ENCODE measurements at places on chromosomes 7 and 10. TPM values are rescaled to one million over a fixed set of nuclear protein-coding genes. Genes with fewer than 3 reads are reported as not detected.

XRCC2 gene
- total RNA-seq: 0.61 TPM

LRRC27 gene
- total RNA-seq: 3.7 TPM

AKR1B1 gene
- 231 TPM for total RNA-seq

GRCh38 chr10:129467359-129468064, 471 bp downstream of the MGMT start:
- H3K27me3 ChIP-seq: no peaks in the 10 kb centered on the region
- peaks cover 4% of the 10 kb centered on the region for H3K4me1 ChIP-seq
- DNase-seq: peak; percentile 17
- H3K27ac ChIP-seq: peak overlapping the region; percentile 83
- peak overlapping the region; percentile 80 for H3K4me3 ChIP-seq
- no peaks in the 10 kb centered on the region for H3K36me3 ChIP-seq

DNA sequence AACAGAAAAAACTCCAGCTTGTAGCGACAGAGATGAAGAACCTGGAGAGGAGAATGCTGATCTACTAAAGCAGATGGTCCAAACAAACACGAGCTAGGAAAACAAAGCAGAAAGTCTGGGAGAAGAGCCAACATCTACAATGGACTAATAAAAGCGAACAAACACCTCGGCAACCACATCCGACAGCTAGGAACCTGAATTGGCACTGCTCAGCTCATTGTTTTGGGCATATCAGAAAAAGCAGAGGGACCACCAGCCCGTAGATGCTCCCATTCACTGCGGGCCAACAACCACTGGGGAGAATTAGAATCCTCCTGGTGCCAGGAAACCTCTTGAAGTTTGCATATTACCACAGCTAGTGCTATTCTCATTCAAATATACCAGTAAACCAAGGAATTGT, 204.7 kb downstream of the NXPH1 start:
- no peak overlapping the region for H3K27ac ChIP-seq
- no peaks in the 10 kb centered on the region for H3K36me3 ChIP-seq
- DNase-seq: peak; percentile 16
- H3K4me1 ChIP-seq: no peaks in the 10 kb centered on the region
- no peaks in the 10 kb centered on the region for H3K27me3 ChIP-seq
- H3K4me3 ChIP-seq: no peak overlapping the region

FAM25G gene
- not detected for total RNA-seq

- no peak overlapping the region for H3K4me3 ChIP-seq
These were observed 180.5 kb downstream of the TAX1BP1 start for GRCh38 chr7:27920281-27920946.

SLC18A3 gene
- not detected for total RNA-seq

- H3K36me3 ChIP-seq: no peaks in the 10 kb centered on the region
- no peak for DNase-seq
- H3K4me1 ChIP-seq: peaks cover 3% of the 10 kb centered on the region
These were observed 171.5 kb downstream of the DIP2C start for GRCh38 chr10:517872-518475.

- no peak overlapping the region for H3K27ac ChIP-seq
- no peak overlapping the region for H3K4me3 ChIP-seq
- no peak for DNase-seq
These were observed 3.4 kb downstream of the PRXL2A start for GRCh38 chr10:80411681-80412220.

CUBN gene
- 0.30 TPM for total RNA-seq

- no peak overlapping the region for H3K27ac ChIP-seq
- H3K27me3 ChIP-seq: no peaks in the 10 kb centered on the region
- no peak for DNase-seq
- H3K4me3 ChIP-seq: no peak overlapping the region
- no peaks in the 10 kb centered on the region for H3K36me3 ChIP-seq
These were observed 134.3 kb downstream of the DOCK4 start for GRCh38 chr7:112071856-112072255.

DNA sequence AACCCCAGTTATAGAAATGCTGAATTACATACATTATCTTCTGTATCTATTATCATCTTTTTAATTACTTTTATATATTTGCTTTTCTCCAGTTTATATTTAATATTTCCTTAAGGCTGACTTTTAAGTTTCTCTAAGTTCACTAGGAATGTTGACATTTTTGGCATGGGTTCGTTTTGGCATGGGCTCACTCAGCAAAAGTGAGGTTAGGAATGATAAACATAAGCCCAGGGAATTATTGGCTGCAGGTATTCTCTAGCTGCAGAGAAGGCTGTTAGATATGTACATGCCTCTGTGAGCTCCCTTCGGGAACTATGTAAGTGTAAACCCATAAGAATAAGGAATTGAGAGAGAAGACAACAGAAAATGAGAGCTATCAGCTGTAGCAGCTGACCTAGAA, 63.6 kb upstream of the RAB18 start:
- no peak for DNase-seq
- peaks cover 4% of the 10 kb centered on the region for H3K27me3 ChIP-seq
- H3K4me1 ChIP-seq: no peaks in the 10 kb centered on the region
- no peak overlapping the region for H3K27ac ChIP-seq
